Right renal cortex interstitium (tissue), 3 donors: ENCODE measurements at places on chromosomes 6 and 20. TPM values are rescaled to one million over a fixed set of nuclear protein-coding genes. Genes with fewer than 3 reads are reported as not detected.

- no peak for DNase-seq
Measured at GRCh38 chr6:26075063-26075717, 12.0 kb upstream of the HFE start.

DNA sequence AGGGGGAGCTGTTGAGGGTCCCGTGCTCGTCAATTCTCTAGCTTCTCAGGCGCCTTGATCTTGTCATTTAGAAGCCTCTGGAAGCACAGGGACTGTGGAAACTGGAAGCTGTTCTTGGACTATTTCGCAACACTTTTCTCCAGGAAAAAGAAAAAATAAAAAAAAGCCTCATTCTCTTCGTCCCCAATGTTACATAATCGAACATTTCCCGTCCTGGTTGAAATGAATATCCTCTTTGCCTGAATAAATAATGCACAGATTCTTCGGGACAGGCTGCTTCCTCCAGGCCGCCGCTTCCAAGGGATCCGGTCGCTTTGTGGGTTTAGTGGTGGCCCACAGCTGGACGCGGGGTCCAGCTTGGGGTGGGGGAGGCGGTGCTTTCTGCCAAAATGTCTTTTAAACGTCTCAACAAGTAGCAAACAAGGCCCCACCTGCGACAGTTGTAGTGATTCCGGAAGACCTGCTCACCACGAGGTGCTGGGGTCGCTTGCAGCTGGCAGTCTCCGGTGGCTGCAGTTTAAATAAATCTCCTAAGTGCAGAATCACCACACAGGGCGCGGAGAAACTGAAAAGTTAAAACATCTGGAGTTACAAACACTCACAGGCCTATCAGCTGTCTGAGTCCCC is 125.9 kb upstream of the ESR1 start:
- no peak for DNase-seq

RAET1L gene
- not detected for polyA plus RNA-seq

ZKSCAN4 gene
- polyA plus RNA-seq = 12.9 TPM

DNA sequence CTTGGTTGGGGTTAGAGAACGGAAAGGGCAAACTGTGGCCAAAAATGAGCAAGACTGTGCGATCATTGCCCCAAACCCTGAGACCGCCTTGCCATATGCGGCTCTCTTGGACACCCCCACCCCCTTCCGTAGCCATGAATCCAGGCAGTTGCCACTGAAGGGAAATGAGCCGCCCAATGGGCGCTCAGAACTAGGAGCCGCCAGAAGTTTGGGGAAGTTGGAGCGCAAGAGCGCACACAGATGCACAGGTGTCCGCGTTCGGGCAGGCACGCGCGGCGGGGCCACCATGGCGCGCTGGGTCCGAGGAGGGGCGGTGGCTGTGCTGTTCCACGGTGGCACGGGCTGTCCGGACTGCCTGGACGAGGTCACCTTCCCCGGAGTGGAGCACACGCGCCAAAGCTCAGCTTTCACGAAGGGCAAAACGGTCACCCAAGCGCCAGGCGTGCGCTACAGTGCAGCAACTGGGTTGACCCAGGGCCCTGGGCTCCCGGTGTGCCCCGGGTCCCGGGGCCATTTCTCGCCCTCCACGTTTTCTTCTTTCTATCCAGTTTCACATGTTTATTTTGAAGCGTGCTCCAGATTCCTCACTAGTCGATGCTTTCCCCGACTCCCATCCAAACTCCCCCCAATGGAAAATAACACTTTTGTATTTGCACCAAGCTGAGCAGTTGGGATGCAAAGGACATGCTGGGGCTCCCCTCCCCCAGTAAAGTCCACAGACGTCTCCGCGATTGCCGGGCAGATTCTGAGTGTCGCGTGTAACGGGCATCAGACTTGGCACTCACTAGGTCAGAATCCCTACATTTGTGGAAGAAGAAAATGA is 906 bp upstream of the PDE10A start:
- DNase-seq = no peak

DNA sequence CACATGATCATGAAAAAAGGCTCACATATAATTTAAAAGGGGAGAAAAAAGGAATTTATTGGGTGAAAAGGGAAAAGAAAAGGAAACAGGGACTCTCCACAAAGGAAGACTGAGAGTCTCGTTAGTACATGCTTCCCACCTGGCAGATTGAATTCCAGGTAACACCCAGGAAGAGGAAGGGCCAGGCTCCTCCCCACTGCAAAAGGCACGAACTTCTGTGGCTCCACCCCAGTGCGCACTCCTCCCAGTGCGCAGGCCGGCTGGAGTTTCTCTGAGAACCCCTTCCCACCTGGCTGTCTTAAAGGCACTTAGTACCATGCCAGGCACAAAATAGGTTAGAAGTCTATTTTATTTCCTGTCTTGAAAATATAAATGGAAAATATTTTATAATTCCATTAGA is 129.8 kb downstream of the COL12A1 start:
- DNase-seq = no peak

- no peak for DNase-seq
Measured at GRCh38 chr6:45850378-45851033, 165.2 kb downstream of the CLIC5 start.

FABP7 gene
- polyA plus RNA-seq = 0.29 TPM

- peak; percentile 68 for DNase-seq
Measured at GRCh38 chr6:45880159-45880558, 135.5 kb downstream of the CLIC5 start.

LRFN2 gene
- 1.0 TPM for polyA plus RNA-seq

DNA sequence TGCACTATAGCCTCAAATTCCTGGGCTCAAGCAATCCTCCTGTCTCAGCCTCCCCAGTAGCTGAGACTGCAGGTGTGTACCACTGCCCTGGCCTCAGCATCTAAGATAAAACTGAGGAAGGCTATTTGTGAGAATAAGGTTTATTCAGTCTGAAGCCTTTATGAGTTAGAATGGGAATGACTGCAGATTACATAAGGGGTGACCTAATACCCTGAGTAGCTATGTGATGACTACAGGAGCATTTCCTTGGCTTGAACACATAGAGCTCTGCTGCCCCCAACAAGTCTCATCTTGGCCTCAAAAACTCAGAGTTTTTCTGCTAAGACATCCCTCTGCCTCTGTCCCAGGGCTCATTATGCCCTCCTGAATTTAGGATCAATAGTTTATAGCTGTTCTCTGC is 7.6 kb downstream of the GSS start:
- no peak for DNase-seq

GRCh38 chr6:100892693-100893092 is 11.6 kb upstream of the ASCC3 start:
- DNase-seq = no peak

- no peak for DNase-seq
Measured at GRCh38 chr20:58971429-58971828, 9.6 kb upstream of the NELFCD start.

DNA sequence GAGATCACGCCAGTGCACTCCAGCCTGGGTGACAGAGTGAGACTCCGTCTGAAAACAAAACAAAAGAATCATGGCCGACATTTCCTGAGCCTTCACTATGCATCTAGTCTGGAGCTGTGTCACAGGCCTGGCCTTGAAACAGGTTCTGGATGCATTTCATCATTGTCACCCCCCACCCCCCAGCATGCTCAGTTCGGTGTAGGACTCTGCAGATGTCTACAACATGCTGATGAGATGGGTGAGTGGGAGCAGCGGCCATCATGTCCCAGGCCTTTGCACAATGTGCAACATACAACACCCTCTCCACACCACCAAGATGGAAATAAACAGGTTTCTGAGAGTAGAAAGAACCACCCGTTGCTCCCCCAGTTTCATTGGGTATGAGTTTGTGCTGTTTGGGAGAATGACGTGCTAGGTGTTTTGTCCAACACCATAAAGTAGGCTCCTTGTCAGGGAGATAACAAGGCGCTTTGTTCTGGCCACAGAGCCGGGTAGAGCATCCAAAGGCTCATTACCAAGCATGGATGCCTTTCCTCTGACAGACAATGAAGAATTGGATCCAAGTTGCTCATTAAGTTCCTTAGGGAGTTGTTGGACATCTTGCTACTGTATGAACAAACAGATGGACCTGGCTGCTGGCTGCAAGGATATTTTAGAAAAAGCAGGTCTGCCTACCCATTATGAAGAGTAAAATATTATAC is 22.1 kb downstream of the SNHG17 start:
- DNase-seq = no peak

GRCh38 chr20:11989018-11989771 is 71.5 kb downstream of the BTBD3 start:
- no peak for DNase-seq

UCKL1 gene
- 33.5 TPM for polyA plus RNA-seq

CHRNA4 gene
- 6.8 TPM for polyA plus RNA-seq

NKAIN2 gene
- polyA plus RNA-seq = 22.2 TPM

DNA sequence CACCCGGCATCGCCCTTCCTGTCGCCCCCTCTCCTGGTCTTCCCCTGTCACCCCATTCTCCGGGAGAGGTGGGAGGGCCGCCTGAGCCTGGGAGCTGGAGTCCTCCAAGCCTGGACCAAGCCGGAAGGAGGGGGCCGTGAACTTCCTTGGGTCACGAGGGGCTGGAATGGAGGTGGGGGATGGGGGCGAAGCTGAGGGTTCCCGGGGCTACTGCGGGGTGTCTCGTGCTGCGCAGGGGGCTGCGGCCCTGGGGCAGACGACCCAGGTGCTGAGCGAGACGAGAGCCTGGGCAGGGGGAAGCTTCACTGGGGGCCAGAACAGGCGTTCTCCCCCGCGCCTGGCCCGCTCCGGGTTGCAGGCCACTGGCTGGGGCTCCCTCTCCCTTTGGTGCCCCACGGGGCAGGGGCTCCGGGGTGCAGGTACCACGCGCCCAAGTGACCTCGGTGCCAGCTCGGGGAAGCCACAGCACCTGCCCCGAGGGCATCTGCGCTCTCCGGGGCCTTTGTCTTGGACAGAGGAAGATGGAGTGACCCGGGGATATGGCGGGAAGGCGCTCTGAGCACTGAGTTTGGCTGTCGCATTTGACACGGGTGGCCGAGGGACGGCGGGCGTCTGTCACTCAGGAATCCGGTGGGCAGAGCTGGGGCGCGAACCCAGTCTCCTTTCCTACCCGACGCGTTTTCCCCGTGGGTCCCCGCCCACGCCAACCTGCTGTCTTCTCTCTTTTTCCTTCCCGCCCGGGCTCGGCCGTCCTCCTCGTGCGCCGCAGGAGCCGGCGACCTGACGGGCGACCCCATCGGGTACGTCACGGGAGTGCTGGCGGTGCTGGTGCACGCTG is 1.2 kb downstream of the SLC35D3 start:
- no peak for DNase-seq

- no peak for DNase-seq
Measured at GRCh38 chr6:30349421-30350177, 4.6 kb downstream of the RPP21 start.

- DNase-seq = peak; percentile 79
Measured at GRCh38 chr6:21831521-21832291, 238.2 kb downstream of the SOX4 start.

GRCh38 chr6:3264356-3264755 is 5.6 kb downstream of the PSMG4 start:
- DNase-seq = no peak

TREML4 gene
- polyA plus RNA-seq = not detected

GRCh38 chr6:14727494-14728395 is 518.1 kb upstream of the JARID2 start:
- DNase-seq = no peak

- no peak for DNase-seq
Measured at GRCh38 chr6:45658958-45659357, 281.2 kb upstream of the SUPT3H start.

C4B gene
- 12.0 TPM for polyA plus RNA-seq

ABHD16B gene
- not detected for polyA plus RNA-seq

CST4 gene
- not detected for polyA plus RNA-seq

- DNase-seq = no peak
Measured at GRCh38 chr6:137471986-137472385, 22.2 kb downstream of the OLIG3 start.

PTGIS gene
- 28.0 TPM for polyA plus RNA-seq

- no peak for DNase-seq
Measured at GRCh38 chr20:19893356-19893755, 123.8 kb upstream of the NAA20 start.

- no peak for DNase-seq
Measured at GRCh38 chr6:47437592-47437991, 40.0 kb upstream of the CD2AP start.
